NCI-H1436 treated with DMSO at 0.1 percent for 48 hours (cell line): ENCODE measurements at places on chromosomes 2 and 18.
A peak's percentile ranks its signal among the peaks of the same experiment; 100 is the strongest.

GRCh38 chr2:206245265-206245672, 29.2 kb upstream of the ZDBF2 start:
- DNase-seq, result peak; percentile 19

DNA sequence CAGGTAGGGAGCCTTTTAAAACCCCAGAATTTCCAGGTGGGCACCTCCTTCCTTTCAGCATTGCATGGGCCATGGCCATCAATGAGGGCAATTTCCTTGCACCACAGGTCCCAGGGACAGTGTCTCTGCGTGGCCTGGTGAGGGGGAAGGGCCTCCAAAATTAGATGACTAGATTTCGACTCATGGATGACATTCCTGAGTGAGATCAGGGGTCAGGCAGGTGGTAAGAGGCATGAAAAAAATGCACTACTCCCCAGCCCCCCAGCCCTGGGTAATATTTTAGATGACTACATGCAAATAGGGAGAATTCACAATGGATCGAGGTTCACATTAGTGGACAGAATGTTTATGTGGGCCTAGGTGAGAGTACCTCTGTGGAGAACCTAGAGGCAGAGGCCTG, 19.0 kb upstream of the IGFBP5 start:
- no peak for DNase-seq

- DNase-seq, result no peak
These were observed 32.9 kb downstream of the KCNK3 start for GRCh38 chr2:26725521-26725820.

DNA sequence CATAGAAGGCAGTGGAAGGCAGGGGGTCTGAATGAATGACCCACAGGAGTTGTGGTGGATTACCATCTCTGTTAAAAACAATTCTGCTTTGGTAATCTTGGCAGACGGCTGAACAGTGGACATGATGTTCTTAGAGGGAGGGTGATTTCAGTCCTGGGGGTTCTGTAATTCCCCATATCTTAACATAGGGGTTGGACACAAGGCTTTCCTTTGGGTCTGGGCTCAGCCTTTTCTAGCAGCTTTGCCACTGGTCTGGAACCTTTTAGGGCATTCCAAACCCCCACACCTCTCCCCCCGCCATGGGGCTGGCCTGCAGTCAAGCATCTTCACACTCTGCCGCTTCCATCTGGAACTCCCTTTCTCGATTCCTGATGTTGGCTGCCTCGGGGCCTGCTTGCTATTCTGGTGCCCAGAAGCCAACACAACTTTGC, 50.3 kb downstream of the RPL37A start:
- DNase-seq, result no peak

GRCh38 chr2:25482341-25482740, 140.6 kb upstream of the DNMT3A start:
- no peak for DNase-seq

- no peak for DNase-seq
These were observed 10.2 kb downstream of the C18orf32 start for GRCh38 chr18:49476664-49477411.

DNA sequence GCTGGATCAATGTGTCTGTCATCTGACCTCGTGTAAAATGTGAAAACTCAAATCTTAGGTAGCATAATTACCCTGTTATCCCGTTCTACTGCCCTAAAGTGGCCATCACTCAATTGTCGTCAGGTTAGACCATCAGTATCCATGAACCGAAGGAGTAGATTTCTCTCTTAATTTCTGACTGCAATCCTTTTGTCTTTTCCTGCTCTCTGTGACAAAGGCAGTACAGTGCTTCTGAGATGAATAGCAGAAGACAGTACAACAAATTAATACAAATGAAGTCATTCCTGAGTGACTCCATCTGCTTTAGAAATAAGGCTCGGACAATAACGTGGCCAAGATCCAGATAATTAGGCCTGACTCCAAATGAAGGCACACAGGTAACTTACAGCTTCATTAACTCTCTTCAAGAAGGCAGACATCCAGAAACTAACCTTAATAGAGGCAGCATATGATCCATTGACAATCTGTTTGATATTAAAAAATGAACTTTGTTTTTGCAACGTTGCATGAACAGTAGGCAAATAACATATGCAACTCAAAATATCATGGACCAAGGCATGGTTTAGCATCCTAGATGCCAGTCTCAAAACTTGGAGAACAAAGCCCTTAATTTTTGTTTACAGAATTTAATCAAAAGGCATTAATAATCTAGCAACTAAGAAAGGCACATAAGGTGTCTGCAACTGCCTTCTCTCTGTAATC, 96.7 kb upstream of the CDH20 start:
- DNase-seq, result no peak

GRCh38 chr2:133517876-133518275, 50.4 kb downstream of the NCKAP5 start:
- no peak for DNase-seq

GRCh38 chr2:179812501-179812900, 48.9 kb downstream of the ZNF385B start:
- DNase-seq, result no peak

DNA sequence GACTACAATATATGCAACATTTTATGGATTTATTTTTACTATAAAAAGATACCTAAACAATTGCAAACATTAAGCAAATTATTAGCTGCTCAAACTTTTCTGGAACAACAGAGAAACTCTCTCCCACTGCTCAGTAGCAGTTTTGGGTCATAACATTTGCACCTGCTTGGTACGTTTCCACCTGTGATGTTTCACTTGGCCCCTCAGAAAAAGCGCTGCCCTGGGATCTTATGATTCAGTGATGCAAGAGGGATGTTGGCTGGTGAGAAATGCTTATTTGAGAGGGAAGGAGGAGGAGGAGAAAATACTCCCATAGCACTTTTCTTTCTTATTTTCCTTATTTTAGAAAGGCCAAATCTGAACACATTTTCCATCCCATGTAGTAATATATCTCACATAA, 9.2 kb downstream of the IRS1 start:
- DNase-seq, result no peak

- DNase-seq, result peak; percentile 44
These were observed at the start of gene TMEM37 for GRCh38 chr2:119431155-119431975. TSS of gene TMEM37 (plus strand) at chr2:119431854. CDS start at chr2:119431904, 50 bp downstream.

- DNase-seq, result no peak
These were observed 14.5 kb downstream of the PTPRN start for GRCh38 chr2:219294356-219295351.

- no peak for DNase-seq
These were observed 92.8 kb upstream of the OTOS start for GRCh38 chr2:240232961-240233884.

DNA sequence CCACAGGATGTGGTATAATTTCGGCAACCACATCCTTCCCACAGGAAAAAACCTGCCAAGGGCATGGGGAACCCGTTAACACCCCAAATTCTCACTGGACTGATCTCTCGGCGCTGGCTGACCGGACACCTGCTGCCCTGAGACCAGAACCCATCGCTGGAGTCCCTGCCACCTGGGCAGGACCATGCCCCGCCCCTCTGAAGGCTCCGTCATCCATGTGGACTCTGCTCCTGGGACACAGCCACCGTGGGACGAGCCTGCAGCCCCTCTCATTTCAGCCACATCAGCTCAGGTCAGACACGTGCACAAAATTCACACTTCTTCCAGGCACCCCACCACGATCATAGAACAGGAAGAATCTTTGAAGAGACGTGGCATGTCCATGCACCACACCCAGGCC, 108.2 kb downstream of the ZNF516 start:
- DNase-seq, result no peak

GRCh38 chr18:66792466-66792865, 188.6 kb upstream of the CDH19 start:
- DNase-seq, result no peak

GRCh38 chr2:239044336-239044735, 196.5 kb downstream of the TWIST2 start:
- no peak for DNase-seq

GRCh38 chr2:202023904-202024266, 9.8 kb upstream of the FZD7 start:
- DNase-seq, result no peak

GRCh38 chr2:137925599-137925998, 38.7 kb upstream of the HNMT start:
- no peak for DNase-seq

DNA sequence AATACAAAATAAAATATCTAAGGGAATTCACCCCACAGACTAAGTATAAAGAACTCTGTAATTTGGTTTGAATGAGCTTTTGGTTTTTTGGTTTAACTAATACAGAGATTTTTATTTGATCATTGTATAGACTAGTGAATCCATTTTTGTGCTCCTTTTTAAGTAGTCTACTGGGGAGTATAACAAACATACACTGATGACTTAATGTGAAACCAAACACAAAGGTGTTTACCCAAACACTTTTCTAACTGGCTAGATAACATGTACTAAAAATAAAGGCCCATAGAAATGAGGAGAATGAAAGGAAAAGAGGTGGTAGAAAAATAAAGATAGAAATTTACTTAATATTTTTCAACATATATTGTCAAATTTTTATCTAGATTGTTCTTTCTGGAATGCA, 146.0 kb downstream of the NRXN1 start:
- peak; percentile 16 for DNase-seq

DNA sequence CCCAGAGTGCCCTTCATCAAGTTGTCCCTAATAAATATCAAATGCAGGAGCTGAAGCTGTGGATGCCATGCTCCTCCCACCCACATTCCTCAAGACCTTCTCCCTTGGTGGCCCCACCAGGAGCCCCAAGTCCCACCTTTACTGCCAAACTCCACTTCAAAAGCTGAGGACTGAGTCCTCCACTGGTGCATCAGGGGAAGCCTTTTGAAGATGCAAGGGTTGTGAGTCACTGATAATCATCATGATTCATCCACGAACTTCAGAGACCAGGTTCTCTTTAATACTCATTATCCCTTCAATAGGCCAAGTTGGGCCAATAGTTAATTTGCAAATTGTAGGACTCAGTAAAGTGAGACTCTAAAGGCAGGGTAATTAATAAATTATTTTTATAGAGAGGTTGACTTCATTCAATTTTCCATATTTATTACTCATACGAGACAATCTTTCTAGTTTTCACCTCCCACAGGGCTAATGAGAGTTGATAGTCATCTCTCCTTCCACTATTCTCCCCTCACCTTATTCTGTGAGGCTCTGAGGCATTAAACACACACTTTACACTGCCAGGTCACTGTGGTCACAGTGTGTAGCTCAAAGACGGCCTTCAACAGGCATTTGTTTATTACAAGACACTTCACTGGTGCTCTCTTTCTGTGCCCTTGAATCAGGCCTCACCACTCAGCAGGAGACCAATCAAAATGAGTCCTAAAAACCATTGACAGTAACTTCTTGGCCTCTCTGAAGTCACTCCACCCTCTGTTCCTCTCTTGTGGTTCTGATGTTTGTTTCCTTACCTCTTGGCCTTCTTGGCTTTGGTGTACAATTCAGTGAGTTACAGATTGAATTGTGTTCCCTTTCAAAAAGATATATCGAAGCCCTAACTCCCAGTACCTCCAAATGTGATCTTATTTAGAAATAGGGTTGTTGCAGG, 99.9 kb downstream of the TRIB2 start:
- DNase-seq, result no peak
